Fibroblast of mammary gland (primary cell): ENCODE measurements at places on chromosomes 2 and 18.

- DNase-seq, result no peak
Measured at GRCh38 chr2:167297292-167297691, 409.0 kb downstream of the XIRP2 start.

- DNase-seq, result peak; percentile 86
Measured at GRCh38 chr2:195613922-195614321, 43.1 kb upstream of the SLC39A10 start.

DNA sequence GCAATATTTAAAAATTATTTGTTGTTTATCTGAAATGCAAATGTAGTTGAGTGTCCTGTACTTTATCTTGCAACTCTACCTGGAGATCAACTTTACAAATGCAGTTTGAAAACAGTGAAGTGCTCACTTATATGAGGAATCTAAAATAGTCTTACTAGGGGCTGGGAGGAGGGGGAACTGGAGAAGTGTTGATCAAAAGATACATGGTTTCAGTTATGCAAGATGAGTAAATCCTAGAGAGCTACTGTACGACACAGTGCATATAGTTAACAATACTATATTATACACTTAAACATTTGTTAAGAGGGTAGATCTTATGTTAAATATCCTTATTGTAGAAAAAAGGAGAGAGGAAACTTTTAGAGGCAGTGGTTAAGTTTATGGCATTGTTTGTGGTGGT lies 241.9 kb downstream of the BCL11A start:
- no peak for DNase-seq

- no peak for DNase-seq
Measured at GRCh38 chr18:63867368-63868125, 20.0 kb upstream of the SERPINB2 start.

GRCh38 chr18:9048808-9049494 lies 53.5 kb upstream of the NDUFV2 start:
- DNase-seq, result peak; percentile 80

DNA sequence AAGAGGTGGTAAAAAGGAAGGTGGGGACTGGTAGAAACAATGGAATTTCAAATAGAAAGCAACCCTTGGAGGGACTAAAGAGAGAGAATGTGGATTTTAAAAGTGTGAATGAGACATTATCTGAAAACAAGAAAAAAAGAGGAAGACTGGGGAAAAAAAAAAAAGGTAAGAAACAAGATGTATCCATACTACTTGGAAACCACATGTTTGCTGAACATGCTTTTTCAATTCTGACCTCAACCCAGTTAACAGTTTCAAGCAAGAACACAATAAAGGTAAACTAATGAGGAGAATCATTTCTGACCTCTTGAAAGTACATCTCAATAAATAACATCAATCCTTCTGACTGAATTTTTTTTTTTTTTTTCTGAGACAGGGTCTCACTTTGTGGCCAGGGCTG lies 2.6 kb downstream of the FARSB start:
- no peak for DNase-seq

DNA sequence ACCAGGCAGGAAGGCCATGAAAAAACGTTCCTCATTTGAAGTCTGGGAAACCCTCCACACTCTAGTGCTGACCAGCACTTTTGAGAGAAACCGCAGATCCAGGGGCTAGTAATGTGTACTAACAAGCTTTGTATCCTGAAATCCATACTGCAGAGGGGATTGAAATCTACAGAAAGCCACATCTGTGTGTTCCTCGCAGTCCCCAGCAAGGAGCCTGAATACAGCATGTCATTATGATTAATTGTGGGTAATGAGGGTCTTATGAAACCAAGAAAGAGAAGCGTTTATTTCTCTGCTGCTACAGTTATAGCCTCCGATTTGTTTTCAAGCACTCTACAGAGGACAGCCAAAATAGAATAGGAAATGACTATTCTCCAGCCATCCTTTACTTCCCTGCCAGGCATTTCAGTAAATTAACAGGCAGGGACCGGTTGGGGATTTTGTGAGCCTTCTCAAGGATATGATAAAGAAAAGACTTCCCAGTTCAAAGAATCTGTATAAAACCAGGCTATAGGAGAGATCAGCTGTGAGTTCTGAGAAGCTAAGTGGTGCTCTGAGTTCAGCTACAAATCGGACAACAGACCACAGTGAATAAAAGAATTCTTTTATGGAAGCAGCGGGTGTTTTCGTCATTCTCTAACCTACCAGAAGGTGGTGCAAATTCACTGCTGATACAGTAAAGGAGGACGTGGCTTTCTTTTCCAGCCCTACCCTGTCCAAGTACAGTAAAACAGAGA lies 133.4 kb downstream of the INSIG2 start:
- peak; percentile 82 for DNase-seq

DNA sequence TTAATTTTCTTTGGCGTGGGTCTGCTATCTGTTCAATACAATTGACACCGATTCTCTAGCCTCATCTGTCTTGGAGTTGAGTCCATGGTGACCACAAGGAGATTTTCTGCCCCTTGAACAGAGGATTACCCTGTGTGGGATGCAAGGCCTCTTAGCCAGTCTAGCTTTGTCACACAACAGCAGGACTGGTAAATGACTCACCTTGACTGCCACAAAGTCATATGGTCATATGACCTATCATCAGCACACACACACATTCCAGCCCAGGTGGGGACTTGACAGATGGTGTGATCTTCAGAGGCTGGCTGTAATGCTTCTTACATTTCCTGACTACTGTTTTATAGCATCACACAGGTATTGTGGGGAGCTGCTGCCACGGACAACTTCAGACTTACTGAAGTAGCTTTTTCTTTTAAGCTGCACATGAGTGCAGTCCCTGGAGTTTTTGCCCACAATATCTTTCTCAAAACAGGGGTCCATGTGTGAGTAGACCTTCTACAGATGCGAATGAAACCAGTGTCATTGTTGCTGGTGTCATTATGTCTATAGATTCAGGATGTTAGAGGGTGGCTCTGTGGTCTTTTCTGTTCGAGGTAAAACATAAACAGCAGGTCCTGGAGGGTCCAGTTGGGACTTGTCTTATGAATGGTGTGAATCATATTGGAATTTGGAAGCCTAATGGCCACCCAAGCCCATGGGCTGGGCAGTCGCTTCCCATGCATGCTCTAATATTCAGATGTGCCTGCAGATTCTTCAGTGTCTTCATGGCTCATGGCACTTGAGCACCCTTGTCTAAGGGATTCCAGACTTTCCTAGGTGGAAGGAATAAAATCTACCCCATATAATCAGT lies 18.6 kb upstream of the ACOXL start:
- no peak for DNase-seq

DNA sequence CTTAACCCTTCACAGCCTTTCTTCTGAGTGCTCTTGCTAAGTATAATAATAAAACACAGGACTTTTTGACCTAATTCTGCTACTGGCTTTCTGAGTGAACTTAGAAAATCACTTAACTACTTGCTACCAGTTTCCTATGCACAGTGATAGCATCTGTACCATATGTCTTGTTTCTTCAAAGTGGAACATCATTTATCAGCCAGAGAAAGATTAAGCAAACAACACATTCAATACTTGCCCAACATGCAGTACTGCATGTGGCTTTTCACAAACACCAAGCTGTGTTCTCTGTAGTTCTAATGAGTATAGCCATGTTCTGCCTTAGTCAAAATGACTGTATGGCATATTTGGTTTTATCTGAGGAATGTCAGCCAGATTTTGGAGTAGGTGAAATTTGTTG lies 1286.6 kb upstream of the ZEB2 start:
- DNase-seq, result no peak

DNA sequence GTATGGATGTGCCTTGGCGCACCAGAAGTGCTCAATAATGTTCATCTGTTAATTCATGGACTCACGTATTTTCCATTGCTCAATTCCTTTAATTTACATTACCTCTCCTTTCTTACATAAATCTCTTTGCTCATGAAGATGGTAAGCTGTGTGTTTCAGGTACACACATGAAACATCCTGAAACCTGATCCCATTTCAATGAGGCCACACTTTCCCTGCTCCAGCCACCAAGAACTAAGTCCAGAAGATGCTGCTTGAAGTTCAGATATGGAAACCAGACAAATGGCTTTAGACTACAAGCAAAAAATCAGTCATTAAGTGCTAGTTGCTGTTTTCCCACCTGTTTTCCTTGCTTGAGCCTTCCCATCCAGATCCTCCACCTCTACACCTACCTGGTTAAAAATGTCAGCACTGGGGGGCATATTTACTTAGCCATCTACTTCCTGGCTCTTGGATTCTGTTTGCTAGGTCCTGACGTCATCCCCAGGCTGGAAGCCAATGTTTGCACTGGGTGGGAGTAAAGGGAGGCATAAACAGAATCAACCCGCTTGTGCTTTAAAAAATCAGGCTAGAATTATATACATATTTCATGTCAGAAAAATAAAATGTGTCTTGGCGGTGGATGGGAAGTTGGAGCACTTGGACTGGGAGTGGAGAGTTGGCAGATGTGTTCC lies 309.7 kb downstream of the OSR1 start:
- peak; percentile 45 for DNase-seq

DNA sequence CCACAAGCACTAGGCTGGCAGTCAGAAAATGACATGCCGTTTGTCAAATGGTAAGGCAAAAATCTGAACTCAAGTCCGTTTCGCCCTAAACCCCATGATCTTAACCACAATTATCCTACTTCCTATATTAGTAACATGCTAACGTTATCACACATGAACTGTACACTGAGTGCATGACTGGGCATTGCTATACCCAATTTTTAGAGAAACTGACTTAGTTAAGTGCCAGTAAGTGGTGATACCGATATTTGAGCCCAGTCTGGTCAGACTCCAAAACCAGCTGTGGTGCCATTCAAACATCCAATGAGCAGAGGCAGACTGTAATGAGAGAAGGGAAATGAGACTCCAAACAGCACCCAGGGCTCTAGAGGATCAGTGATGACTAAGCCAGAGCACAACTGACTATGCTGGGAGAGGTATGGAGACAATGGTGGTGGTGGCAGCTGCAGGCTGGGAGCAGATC lies 311.7 kb upstream of the PKDCC start:
- DNase-seq, result peak; percentile 49

GRCh38 chr2:206443735-206444527 lies 599 bp downstream of the ADAM23 start:
- peak; percentile 15 for DNase-seq

- peak; percentile 59 for DNase-seq
Measured at GRCh38 chr2:170361090-170361936, 183.4 kb downstream of the MYO3B start.

GRCh38 chr2:218981881-218982585 lies 3.0 kb downstream of the FEV start:
- DNase-seq, result no peak
